ENCODE measurements at places on chromosomes 4 and X.

DNA sequence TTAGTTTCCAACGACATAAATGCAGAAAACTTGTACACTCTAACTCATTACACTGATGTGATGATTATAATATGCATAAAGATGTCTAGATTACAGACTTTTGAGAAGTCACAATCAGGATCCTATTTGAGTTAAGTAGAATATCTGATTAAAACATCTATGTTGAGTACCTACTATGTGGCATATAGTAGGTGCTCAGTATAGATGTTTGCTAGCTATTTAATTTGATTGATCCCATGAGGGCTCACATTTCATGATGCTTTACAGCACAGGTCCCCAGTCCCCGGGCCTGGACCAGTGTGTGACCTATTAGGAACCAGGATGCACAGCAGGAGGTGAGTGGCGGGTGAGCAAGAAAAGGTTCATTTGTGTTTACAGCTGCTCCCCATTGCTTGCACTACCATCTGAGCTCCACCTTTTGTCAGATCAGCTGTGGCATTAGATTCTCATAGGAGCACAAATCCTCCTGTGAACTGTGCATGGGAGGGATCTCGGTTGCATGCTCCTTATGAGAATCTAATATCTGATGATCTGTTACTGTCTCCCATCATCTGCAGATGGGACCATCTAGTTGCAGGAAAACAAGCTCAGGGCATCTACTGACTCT lies 33.0 kb upstream of the CXCL8 start:
- no peak for DNase-seq

DNA sequence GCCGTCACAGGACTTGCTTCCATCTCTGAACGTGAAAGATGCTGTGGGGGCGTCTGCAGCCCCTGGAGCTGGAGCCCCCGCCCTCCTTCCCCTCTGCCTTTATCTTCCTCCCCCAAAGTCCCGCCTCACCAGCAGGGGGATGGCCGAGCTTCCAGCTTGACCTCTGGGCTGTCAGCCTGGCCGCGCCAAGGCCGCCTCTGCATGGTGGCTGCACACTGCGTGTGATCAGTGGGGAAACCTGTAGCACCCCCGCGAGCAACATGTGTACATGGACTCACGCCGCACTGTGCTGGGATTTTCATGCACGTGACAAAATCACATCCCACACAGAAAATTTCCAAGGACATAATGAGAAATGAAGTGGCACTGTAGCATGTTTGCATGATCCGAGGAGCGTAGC lies 26.5 kb upstream of the PSAPL1 start:
- no peak for DNase-seq

- DNase-seq, result no peak
Measured at GRCh38 chrX:114797494-114797893, 213.6 kb downstream of the HTR2C start.

DNA sequence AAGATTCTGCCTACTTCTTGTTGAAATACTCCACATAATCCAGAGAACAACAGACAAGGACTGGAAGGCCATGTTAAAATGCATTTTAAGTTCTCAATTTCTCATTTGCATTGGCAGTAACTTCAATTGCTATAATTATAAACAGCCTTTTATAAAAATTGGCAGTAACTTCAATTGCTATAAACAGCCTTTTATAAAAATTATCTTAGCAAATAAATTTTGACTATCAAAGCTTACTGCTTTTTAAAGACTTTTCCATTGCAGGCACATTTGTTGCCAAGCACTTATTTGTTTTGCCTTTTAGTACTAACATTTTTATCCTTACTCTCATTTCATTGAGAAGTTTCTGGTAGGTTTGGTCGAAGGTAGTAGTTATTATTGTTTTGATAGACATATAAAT lies 17.8 kb downstream of the SCFD2 start:
- no peak for DNase-seq

GRCh38 chr4:32830160-32830559 lies 2110.0 kb downstream of the PCDH7 start:
- no peak for DNase-seq

- no peak for DNase-seq
Measured at GRCh38 chr4:16120720-16121119, 36.9 kb upstream of the PROM1 start.

DNA sequence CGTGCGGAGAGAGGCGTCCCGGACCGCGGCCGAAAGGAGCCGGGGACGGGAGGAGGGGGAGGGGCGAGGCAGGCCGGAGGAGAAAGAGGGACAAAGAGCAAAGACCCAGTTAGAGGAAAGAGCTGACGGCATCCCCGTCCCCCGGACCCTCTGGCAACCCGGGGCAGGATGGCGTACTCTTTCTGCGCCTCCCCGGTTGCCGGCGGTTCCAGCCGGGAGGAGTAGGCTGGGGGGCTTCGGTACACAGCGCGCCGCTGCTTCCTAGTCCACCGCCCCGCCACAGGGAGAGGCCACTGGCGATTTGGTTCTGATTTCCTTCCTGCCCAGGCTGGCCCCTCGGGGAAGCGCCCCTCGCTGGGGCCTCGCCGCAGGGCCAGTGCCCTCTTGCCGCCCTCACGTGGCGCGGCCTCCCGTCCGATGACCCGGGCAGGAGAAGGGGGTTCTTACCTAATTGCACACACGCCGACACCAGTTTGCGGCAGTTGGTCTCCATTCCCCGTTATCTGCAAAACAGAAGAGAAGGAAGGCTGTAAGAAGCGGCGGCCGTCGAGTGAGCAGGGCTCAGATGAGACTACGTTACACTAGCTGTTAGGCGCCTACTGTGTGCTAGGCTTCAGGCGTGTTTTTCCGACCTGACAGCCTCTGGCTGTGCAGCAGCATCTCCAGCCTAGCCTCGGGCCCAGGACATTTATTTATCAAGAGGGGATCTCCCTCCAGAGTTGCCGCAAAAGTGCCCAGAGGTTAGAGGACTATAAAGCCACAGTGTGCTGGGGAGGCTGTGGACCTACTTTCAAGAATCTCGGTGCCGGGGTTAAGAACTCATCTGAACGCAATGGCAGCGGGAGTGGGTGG lies 9.9 kb upstream of the PITX2 start:
- DNase-seq, result no peak

DNA sequence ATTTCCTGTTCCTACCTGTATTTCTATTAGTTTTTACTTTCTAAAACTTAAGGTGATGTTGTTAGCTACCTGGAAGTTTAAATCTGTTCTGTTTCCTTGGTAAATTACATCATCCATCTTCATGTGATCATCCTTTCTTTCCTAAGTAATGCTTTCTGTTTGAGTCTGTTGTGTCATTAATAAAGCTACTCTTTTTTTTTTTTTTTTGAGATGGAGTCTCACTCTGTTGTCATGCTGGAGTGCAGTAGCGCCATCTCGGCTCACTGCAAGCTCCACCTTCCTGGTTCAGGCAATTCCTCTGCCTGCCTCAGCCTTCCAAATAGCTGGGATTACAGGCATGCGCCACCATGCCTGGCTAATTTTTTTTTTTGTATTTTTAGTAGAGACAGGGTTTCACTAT lies 73.3 kb downstream of the FIP1L1 start:
- DNase-seq, result no peak

- no peak for DNase-seq
Measured at GRCh38 chr4:168538632-168539031, 41.8 kb downstream of the PALLD start.

DNA sequence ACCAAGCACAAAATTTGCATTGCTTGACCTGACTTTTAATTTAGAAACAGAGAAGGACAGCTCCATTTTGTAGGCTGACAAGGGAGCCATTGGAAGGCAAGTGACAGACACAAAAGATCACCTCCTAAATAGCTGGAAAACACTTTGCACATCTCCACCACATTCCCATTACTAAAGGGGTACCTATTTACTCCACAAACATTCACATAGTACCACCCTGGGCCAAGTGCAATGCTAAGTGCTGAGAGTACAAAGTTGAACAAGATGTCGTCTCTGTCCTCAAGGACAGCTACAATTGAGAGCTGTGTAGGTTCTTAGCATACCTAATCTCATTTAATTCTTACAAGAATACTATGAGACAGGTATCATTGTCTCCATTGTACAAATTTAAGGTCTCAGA lies 152.8 kb upstream of the GPC4 start:
- no peak for DNase-seq

DNA sequence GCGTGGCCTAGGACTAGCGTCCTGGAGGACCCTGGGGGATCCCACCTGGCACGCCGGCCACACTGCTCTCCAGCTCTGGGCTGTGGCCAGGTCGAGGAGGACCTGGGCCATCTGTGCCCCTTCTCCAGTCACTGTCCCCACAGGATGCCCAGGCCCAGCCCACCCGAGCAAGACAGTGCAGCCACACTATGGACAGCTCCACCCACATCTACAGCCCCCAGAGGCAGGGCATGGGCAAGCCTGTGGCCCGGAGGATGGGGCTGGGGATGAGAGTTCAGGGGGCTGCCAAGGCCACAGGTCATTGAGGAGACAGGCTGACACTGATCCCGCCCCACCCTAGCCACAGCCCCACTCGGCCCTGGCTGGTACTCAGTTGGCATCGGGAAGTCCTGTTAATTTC lies 30.3 kb downstream of the FAM53A start:
- no peak for DNase-seq

GRCh38 chr4:143348233-143349077 lies 11.8 kb downstream of the GAB1 start:
- no peak for DNase-seq

All from NCI-H1092 treated with DMSO at 0.1 percent for 48 hours (cell line).